ENCODE measurements at places on chromosomes 5 and 9.

DNA sequence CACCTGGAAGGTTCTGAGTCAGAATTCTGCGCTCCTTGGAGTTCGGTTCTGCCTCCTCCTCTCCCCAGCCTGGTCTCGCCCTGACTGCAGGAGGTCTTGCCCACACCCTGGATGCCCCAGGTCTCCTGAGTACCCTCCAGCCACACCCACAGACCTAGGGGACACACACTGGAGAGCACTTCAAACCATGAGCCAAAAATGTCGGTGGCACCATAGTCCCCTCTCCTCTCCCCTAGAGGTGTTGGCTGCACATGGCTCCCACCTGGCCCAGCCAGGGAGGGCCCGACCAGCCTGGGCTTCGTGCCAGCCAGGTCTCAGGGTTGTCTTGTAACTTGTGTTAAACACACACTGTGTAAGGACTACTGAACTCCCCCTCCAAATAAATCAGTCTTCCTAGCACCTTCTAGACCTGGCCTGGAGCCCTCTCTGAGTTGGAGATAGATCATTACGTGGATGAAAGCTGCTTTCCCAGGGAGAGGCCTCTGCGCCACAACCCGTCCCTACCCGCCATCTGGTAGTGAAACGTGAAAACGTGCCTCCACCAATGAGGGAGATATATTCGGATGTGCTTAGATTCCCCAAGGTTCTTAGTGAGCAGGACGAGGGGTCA is 49.9 kb upstream of the CTSL start:
- no peak for DNase-seq

GRCh38 chr9:135903786-135904520 is 3.4 kb downstream of the CAMSAP1 start:
- no peak for DNase-seq

DNA sequence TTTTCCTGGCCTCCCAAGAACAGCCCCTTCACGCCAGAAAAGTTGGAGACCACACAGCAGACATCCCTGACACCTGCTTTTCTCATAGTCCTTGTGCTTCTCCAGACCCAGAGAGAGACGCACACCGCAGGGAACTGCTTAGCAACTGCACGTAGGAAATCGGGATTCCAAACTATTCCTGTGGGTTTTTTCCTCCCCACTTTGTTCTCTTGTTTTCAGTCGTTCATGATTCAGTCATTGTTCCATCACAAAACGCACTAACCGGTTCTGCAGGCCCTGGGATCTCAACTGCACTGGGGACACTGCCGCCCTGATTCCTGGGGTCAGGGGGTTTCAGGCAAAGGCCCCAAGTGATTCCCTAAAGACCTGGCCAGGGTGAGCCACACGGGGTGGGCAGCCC is 588.0 kb upstream of the KLF4 start:
- no peak for DNase-seq

- no peak for DNase-seq
Measured at GRCh38 chr5:73515232-73515631, 17.0 kb downstream of the BTF3 start.

- DNase-seq: no peak
Measured at GRCh38 chr5:177018341-177018740, 4.2 kb upstream of the ZNF346 start.
